ENCODE measurements at places on chromosomes 2 and 18.

DNA sequence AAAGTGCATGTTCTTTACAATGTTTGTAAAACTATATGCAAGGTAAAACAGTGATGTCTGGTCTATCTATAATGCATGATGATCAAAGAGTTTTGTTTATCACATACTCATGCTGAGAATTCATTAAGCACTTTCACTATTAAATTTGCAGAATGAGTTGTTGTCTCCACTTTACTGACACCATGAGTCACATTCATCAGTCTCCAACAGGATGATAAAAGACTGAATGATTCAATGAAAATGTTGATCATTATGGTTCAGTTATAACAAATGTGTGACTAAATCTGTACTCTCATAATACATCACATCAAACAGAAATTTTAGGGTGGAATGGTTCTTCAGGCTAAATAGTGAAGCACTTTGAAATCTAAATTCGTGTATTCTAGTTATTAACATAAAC, 129.0 kb downstream of the ERBB4 start:
- no peak for DNase-seq

DNA sequence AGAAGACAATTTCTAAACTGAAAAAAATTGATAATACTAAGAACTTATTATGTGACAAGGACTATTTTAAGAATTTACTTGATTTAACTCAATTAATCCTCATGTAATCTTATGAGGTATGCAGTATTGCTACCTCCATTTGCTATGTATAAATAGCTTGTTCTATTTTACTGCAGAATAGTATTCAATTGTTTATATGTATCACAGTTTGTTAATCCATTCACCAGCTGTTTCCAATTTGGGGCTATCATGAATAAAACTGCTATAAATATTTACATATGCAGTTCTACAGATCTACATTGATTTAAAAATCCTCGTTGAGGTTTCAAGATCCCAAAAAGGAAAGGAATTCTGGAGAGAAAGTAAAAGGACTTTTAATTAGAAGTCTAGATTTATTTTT, 54.8 kb upstream of the DOCK10 start:
- no peak for DNase-seq

- DNase-seq = peak; percentile 98
Observed at GRCh38 chr2:120771111-120771780, 35.6 kb downstream of the GLI2 start.

GRCh38 chr2:239375278-239376061, 25.4 kb downstream of the HDAC4 start:
- no peak for DNase-seq

- no peak for DNase-seq
Observed at GRCh38 chr18:12301263-12302005, 6.6 kb upstream of the TUBB6 start.

GRCh38 chr2:26666671-26667070, 25.5 kb upstream of the CIB4 start:
- no peak for DNase-seq

DNA sequence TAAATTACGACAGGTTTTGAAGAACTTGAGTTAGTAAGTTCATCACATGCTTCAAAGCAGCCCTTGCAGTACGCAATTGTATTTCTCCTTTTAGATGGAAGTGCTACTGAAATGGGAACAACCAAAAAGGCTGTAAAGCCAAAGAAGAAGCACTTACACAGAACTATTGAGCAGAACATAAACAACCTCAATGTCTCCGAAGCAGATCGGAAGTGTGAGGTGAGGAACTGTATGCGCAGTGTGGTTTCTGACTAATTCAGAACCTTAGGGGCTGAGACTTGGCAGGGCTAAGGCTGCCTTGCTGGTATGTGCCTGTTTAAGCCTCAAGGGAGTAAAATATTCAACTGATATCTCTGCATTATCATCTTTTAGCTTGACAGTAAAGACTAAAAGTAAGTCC, 8.4 kb downstream of the NCAPH start:
- no peak for DNase-seq

- no peak for DNase-seq
Observed at GRCh38 chr2:104279646-104280045, 574.3 kb upstream of the POU3F3 start.

GRCh38 chr2:128774320-128775216, 455.9 kb upstream of the HS6ST1 start:
- DNase-seq = no peak

- DNase-seq = no peak
Observed at GRCh38 chr2:8285898-8286297, 396.0 kb upstream of the ID2 start.

GRCh38 chr2:188456114-188456909, 164.6 kb downstream of the GULP1 start:
- no peak for DNase-seq

GRCh38 chr18:8386669-8387380, 222.4 kb upstream of the RAB12 start:
- DNase-seq = no peak

DNA sequence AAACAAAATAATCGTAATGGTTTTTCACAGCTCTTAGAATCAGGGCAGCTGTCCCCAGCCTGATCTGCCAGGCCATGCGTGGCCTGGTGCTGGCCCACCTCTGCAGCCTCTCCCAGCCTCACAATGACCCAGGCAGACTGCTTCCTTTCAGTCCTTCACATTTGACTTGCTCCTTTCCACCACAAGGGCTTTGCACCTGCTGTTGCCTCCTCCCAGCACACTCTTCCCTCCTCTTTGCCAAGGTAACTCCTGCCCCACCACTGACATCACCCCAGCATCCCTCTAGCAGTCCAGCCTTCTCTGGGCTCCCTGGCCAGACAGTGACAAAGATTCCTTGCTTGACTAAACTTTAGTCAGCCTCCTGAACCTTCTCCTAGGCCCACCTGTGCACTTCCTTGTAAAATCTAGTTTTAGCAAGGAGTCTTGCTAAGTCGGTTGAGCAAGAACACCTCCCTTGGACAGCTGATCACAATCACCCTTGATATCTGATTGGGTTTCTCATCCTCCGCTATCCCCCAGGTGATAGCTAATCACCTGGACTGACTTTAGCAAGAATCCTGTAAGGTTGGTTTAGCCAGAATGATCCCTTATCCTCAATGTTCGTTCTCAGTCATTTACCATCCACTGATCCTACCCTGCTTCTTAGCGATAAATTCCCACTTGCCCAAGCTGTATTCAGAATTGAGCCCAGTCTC, 16.2 kb upstream of the RAB11FIP5 start:
- no peak for DNase-seq

GRCh38 chr2:104430852-104431251, 423.1 kb upstream of the POU3F3 start:
- DNase-seq = no peak

DNA sequence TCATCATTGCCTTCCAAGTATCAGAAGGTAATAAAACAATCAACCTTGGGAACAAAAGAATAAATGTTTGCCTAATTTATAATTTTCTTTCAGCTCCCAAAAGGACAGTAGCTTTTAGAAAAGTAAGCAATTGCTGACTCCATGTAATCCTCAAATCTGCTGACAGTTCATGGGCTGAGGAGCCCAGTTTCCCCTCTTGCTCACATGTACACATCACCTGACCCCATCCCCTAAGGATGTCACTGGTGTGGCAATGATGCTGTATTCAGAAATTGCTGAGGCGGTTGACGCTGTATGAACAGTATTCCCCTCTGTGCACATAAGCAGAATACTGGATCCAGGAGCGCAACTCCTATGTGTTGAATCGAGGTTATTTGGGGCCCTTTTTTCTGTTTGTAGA, 56.1 kb upstream of the LYPD1 start:
- DNase-seq = no peak

GRCh38 chr2:241957276-241957675, 87.7 kb downstream of the RTP5 start:
- DNase-seq = no peak

DNA sequence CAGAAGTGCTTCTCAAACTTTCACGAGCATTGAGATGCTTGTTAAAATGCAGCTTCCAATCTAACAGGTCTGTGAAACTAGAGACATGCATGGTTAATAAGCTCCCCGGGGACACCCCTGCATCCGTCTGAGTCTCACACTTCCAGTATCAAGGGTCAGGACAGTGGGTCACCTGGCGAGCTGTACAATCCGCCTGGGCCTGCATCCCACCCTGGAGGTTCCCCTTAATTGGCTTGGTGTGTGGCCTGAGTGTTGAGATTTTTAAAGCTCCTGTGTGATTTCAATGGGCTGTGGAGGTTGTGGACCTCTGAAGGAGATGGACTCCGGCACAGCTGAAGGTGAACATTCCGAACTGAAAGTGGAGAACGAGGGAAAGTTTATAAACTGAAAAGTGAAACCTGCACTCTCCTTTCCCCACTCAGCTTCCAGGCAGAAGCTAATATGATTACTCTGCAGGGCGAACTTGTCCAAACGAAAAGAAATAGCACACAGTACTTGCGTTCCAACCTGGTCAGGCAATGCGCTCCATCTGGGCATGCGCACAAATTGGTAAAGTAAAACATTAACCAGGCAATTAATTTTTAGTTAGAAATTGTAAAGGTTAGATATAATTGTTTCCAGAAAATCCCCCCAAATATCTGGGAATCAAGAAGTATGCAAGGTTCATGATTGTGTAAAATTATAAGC, 191.7 kb upstream of the ALKAL2 start:
- no peak for DNase-seq

GRCh38 chr2:153311432-153311831, 167.1 kb downstream of the RPRM start:
- DNase-seq = no peak

DNA sequence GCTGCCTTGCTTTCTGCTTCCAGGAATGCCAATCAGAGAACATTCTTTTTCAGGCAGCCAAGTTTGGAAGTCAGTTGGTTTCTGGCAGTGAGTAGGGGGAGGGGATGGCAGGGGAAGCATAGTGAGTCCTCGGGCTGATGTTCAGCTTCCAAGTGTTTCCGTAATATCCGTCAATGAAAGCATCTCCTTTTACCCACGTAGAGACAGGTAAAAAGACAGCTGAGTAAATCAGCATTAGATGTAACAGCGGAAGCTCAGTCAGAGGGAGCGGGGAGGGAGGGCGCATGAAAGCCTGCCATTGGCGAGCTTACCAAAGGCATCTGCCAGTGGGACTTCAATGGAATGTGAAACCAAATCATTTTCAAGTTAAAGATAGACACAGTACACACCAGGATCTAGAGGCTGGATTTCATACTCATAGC, 117.1 kb upstream of the DTNA start:
- DNase-seq = peak; percentile 35

- DNase-seq = no peak
Observed at GRCh38 chr2:146414456-146414855, 1430.4 kb upstream of the ACVR2A start.

GRCh38 chr2:128305555-128306080, 13.1 kb downstream of the HS6ST1 start:
- peak; percentile 55 for DNase-seq

GRCh38 chr2:80624062-80624461, 319.5 kb upstream of the LRRTM1 start:
- no peak for DNase-seq

- no peak for DNase-seq
Observed at GRCh38 chr2:178632729-178633128, 152.5 kb downstream of the PLEKHA3 start.

- DNase-seq = no peak
Observed at GRCh38 chr18:23938901-23939341, 75.6 kb upstream of the TTC39C start.

DNA sequence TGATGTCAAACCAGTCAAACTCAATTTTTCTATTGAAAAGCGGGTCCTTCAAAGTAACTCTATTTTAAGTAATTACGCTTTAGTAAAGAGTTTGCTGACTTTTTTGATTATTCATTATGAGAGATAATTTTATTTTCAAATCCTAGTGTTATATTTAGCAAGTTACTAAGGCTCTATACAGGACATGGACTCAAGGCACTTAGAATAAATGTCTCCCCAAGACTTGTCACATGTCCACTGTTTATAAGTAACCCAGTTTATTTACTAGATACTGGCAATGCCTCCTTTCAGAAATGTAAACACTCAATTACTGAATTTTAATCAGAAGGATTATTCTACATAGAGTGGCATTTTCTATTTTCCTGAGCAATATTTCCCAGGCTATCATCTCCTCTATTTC, 638.1 kb downstream of the ERBB4 start:
- DNase-seq = no peak

- DNase-seq = no peak
Observed at GRCh38 chr2:60154142-60154541, 399.3 kb downstream of the BCL11A start.

- DNase-seq = no peak
Observed at GRCh38 chr2:170341684-170342623, 164.0 kb downstream of the MYO3B start.

GRCh38 chr18:47150824-47151366, 595 bp upstream of the HDHD2 start:
- peak; percentile 5 for DNase-seq

- DNase-seq = no peak
Observed at GRCh38 chr2:197247083-197247482, 63.5 kb downstream of the ANKRD44 start.

DNA sequence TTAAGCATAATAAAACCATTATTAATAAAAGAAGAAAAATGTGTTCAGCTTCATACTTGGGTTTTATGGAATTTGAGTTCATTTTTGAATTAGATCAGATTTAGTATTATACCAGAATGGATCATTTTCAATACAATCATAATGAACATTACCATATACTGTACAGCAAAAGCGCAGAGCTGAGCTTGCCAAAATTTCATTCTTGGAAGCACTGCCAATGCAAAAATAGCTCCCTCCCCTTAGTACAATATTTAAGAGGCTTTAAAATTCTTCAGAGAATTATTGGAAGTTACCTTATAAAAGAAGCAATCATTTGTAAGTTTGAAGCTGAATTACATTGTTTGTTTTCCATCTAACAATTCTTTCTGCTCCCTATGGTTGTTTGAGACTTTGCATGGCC, 938.1 kb upstream of the SLC39A10 start:
- no peak for DNase-seq

GRCh38 chr2:85168942-85169341, 35.8 kb downstream of the TCF7L1 start:
- no peak for DNase-seq

DNA sequence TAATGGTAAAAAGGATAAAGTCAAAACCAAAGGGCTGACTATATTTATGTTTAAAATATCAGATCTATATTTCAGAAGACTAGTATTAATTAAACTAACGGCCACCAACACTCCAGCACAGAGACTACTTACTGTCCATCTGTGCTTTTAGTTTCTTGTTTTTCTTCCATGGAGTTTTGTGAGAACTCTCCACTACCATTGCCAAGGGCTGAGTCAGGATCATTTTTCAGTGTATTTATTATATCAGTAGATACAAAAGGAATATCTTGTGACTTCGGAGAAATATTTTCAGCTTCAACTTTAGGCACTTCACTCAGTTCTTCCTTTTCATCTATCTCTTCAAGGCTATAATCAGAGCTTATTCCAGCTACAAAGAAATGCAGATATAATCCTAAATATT, 79.1 kb upstream of the GRB14 start:
- DNase-seq = no peak

GRCh38 chr2:177758591-177759371, 313.8 kb downstream of the PDE11A start:
- DNase-seq = no peak

Data from hepatic stellate cell (primary cell).